ENCODE measurements at places on chromosomes 11 and 22. TPM values are rescaled to one million over a fixed set of nuclear protein-coding genes. Genes with fewer than 3 reads are reported as not detected.

Gene SEZ6L
- total RNA-seq: 0.65 TPM

Gene SYNGR1
- 41.1 TPM for total RNA-seq

Gene SCARF2
- total RNA-seq: 5.2 TPM

Gene DEFB131B
- not detected for total RNA-seq
